ENCODE measurements at places on chromosomes 5 and 9. TPM values are rescaled to one million over a fixed set of nuclear protein-coding genes. Genes with fewer than 3 reads are reported as not detected.

RMRP gene
- total RNA-seq, result 26,785 TPM

GRCh38 chr5:135871268-135871915, 24.2 kb downstream of the IL9 start:
- H3K27ac ChIP-seq, result no peak overlapping the region
- H3K4me3 ChIP-seq, result no peak overlapping the region
- peaks cover 5% of the 10 kb centered on the region for H3K4me1 ChIP-seq
- H3K27me3 ChIP-seq, result no peaks in the 10 kb centered on the region
- no peaks in the 10 kb centered on the region for H3K36me3 ChIP-seq
- no peak for DNase-seq

GRCh38 chr5:107512029-107512428, 158.7 kb downstream of the EFNA5 start:
- H3K4me1 ChIP-seq, result no peaks in the 10 kb centered on the region
- H3K27me3 ChIP-seq, result no peaks in the 10 kb centered on the region
- no peak overlapping the region for H3K4me3 ChIP-seq
- DNase-seq, result no peak
- H3K27ac ChIP-seq, result no peak overlapping the region

- no peak overlapping the region for H3K4me3 ChIP-seq
- H3K27me3 ChIP-seq, result no peaks in the 10 kb centered on the region
- no peak for DNase-seq
- H3K36me3 ChIP-seq, result no peaks in the 10 kb centered on the region
- no peaks in the 10 kb centered on the region for H3K4me1 ChIP-seq
Observed at GRCh38 chr5:62587737-62588136, 9.1 kb downstream of the LRRC70 start.

- H3K4me3 ChIP-seq, result peak overlapping the region; percentile 95
- no peak for DNase-seq
- H3K4me1 ChIP-seq, result peaks cover 36% of the 10 kb centered on the region
Observed at GRCh38 chr5:177302354-177303110, 987 bp downstream of the RAB24 start.

ANKDD1B gene
- total RNA-seq, result 6.3 TPM

- no peak overlapping the region for H3K4me3 ChIP-seq
- H3K36me3 ChIP-seq, result no peaks in the 10 kb centered on the region
- no peak overlapping the region for H3K27ac ChIP-seq
- DNase-seq, result no peak
- H3K27me3 ChIP-seq, result no peaks in the 10 kb centered on the region
Observed at GRCh38 chr5:96930058-96930457, 5.8 kb upstream of the LNPEP start.

SELENOP gene
- 171 TPM for total RNA-seq

DNA sequence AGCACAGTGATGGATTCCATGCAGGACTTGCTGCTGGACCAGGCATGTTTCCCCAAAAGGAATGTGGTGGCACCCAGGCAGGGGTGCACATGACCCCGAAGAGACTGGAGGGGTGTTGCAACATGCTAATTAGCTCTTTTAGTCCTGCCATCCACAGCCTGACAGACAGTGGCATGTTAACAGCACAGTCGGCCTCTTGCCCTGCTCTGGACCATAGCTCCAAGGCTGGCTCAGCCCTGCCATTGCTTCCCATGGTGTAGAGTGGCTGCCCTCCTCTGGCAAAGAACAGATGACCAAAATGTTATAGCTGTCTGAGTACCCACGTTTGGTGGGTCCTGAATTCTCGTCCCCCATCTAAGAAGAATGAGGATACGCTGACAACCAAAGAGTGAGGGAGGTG, 736.4 kb upstream of the PTPRD start:
- no peaks in the 10 kb centered on the region for H3K27me3 ChIP-seq
- no peak overlapping the region for H3K27ac ChIP-seq
- no peaks in the 10 kb centered on the region for H3K4me1 ChIP-seq
- H3K36me3 ChIP-seq, result no peaks in the 10 kb centered on the region
- DNase-seq, result no peak

DNA sequence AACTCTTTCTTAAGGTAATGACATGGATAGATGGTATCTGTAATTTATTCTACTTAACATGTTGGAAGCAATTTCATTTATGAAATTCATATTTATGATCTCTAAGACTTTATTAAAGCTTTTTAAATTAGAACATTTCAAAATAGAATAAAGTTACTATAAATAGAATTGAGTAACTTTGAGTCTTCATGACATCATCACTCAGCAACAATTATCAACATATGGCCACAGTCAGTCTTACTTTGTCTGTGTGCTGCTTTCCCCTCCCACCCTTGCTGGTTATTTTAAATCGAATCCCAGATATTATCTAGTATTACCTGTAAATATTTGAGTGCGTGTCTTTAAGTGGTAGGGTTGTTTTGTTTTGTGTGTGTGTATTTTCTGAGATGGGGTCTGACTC, 65.2 kb downstream of the IPO11 start:
- DNase-seq, result no peak
- H3K27me3 ChIP-seq, result no peaks in the 10 kb centered on the region
- no peaks in the 10 kb centered on the region for H3K36me3 ChIP-seq
- no peak overlapping the region for H3K27ac ChIP-seq
- H3K4me3 ChIP-seq, result no peak overlapping the region

GRCh38 chr5:16913187-16914107, 22.6 kb downstream of the MYO10 start:
- no peaks in the 10 kb centered on the region for H3K27me3 ChIP-seq
- peak; percentile 77 for DNase-seq
- peak overlapping the region; percentile 6 for H3K4me3 ChIP-seq
- no peaks in the 10 kb centered on the region for H3K36me3 ChIP-seq
- peaks cover 3% of the 10 kb centered on the region for H3K4me1 ChIP-seq

ORM1 gene
- total RNA-seq, result not detected

WDR70 gene
- total RNA-seq, result 28.6 TPM

- no peak overlapping the region for H3K4me3 ChIP-seq
- peak; percentile 78 for DNase-seq
- no peaks in the 10 kb centered on the region for H3K27me3 ChIP-seq
- no peaks in the 10 kb centered on the region for H3K4me1 ChIP-seq
- no peak overlapping the region for H3K27ac ChIP-seq
Observed at GRCh38 chr9:110058304-110058953, 149.5 kb downstream of the C9orf152 start.

GRCh38 chr9:10026443-10026984, 586.3 kb downstream of the PTPRD start:
- H3K27ac ChIP-seq, result no peak overlapping the region
- no peaks in the 10 kb centered on the region for H3K4me1 ChIP-seq
- no peaks in the 10 kb centered on the region for H3K36me3 ChIP-seq
- DNase-seq, result no peak
- no peak overlapping the region for H3K4me3 ChIP-seq

- no peaks in the 10 kb centered on the region for H3K4me1 ChIP-seq
- no peaks in the 10 kb centered on the region for H3K27me3 ChIP-seq
- DNase-seq, result no peak
- peak overlapping the region; percentile 52 for H3K27ac ChIP-seq
- H3K36me3 ChIP-seq, result no peaks in the 10 kb centered on the region
Observed at GRCh38 chr5:157547941-157548512, 27.5 kb downstream of the ADAM19 start.

GRCh38 chr9:75891771-75892215, 1.3 kb downstream of the PCSK5 start:
- H3K4me3 ChIP-seq, result peak overlapping the region; percentile 63
- DNase-seq, result peak; percentile 42
- H3K4me1 ChIP-seq, result no peaks in the 10 kb centered on the region
- peak overlapping the region; percentile 84 for H3K27ac ChIP-seq
- H3K36me3 ChIP-seq, result no peaks in the 10 kb centered on the region

DNA sequence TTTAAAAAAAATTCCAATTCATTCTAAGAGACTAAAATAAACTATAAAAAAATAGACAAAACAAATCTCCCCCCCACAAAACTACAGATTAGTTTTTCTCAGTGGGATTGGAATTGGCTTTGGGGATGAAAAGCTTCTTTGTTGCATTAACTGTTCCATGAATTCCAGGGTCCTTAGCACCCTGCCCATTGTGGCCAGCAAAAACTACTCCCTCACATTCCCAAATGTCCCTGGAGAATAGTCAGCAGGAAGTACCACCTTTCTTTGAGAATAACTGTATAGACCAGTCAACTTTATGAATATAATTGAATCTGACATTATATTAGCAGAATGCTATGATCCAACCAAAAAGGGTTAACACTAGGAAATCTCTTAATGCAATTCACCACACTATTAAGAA, 147.9 kb downstream of the LPAR1 start:
- H3K4me3 ChIP-seq, result no peak overlapping the region
- DNase-seq, result no peak
- no peak overlapping the region for H3K27ac ChIP-seq
- no peaks in the 10 kb centered on the region for H3K36me3 ChIP-seq
- no peaks in the 10 kb centered on the region for H3K4me1 ChIP-seq

- no peaks in the 10 kb centered on the region for H3K36me3 ChIP-seq
- no peak overlapping the region for H3K27ac ChIP-seq
- H3K4me3 ChIP-seq, result no peak overlapping the region
- no peaks in the 10 kb centered on the region for H3K4me1 ChIP-seq
Observed at GRCh38 chr9:1267581-1267980, 217.4 kb downstream of the DMRT2 start.

CCL21 gene
- total RNA-seq, result 42.2 TPM

GRCh38 chr9:128245421-128246151, 30.2 kb downstream of the GOLGA2 start:
- H3K36me3 ChIP-seq, result no peaks in the 10 kb centered on the region
- no peak overlapping the region for H3K4me3 ChIP-seq
- H3K27ac ChIP-seq, result no peak overlapping the region
- DNase-seq, result peak; percentile 30

DNA sequence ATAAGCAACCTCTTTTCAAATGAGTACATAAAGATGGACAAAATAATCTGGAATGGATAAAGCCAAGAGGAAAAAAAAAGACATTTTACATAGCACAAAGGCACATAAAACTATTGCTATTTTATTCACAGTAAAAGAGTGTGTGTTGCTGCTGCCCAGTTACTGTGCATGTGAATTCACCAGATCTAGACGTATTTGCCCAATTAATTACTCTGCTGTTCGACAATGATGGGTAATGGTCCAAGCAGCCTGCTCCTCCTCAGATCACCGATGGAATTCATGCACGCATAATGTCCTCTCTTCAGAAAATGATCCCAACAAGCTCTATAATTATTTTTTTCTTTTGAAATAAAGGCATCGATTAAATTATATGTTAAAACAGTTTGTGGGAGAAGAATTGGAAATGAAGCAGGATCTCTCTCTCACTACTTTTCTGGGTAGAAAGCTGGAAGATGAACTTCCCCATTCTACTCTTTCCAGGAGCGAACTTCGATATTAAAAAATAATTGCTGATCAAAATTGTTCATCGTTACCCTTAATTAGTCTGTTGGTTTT, 357.4 kb upstream of the CCNH start:
- no peaks in the 10 kb centered on the region for H3K36me3 ChIP-seq
- no peaks in the 10 kb centered on the region for H3K4me1 ChIP-seq
- no peak for DNase-seq
- H3K27me3 ChIP-seq, result no peaks in the 10 kb centered on the region

GRCh38 chr5:14364576-14365472, 216.8 kb upstream of the OTULINL start:
- peak; percentile 36 for DNase-seq
- H3K36me3 ChIP-seq, result peaks cover 22% of the 10 kb centered on the region
- no peak overlapping the region for H3K4me3 ChIP-seq

DNA sequence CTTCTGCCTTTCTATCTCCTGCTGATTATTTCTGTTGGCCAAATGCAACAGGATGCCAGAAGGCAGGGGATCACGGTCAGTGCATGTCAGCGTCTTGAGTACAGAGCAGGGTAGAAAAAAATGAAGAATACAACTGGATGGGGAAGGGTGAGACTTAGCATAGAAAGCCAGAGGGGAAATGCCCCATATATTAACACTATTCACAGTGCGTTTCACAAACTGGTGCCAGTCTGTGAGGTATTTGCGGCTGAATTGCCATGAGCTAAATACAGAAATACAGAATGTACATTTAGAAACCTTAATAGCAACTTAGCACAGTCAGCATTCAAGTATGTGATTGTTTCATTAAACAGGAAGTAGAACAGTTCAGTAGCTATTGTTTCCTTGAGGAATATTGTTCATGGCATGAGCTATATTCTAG, 31.0 kb upstream of the SLC1A3 start:
- no peaks in the 10 kb centered on the region for H3K36me3 ChIP-seq
- H3K27ac ChIP-seq, result no peak overlapping the region
- H3K4me3 ChIP-seq, result no peak overlapping the region
- no peak for DNase-seq
- no peaks in the 10 kb centered on the region for H3K27me3 ChIP-seq

GABBR2 gene
- total RNA-seq, result 0.05 TPM

DNA sequence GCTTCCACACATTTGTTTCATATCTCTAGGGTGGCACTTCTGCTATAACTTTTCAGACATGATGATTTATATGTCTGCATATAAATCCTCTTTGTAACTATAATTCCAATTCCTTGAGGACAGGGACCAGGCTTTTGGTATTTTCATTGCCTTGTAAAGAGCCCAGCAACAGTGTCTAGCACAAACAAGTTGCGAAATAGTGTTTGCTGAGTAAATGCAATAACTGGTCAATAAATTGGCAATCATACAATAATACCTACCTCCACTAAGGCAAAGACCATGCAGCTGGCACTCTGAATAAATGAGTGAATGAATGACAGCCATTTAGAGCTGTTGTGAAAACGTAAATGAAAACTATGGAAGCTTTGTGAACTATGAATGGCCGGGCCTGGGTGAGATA, 564.0 kb upstream of the ZNF462 start:
- no peak overlapping the region for H3K4me3 ChIP-seq
- no peaks in the 10 kb centered on the region for H3K27me3 ChIP-seq
- H3K36me3 ChIP-seq, result no peaks in the 10 kb centered on the region
- no peak overlapping the region for H3K27ac ChIP-seq

C5orf46 gene
- total RNA-seq, result not detected

PARP8 gene
- total RNA-seq, result 5.4 TPM

TBC1D2 gene
- 20.1 TPM for total RNA-seq

GRCh38 chr5:165055476-165055875, 1550.1 kb downstream of the MAT2B start:
- no peaks in the 10 kb centered on the region for H3K4me1 ChIP-seq
- no peaks in the 10 kb centered on the region for H3K27me3 ChIP-seq
- no peak overlapping the region for H3K27ac ChIP-seq
- H3K36me3 ChIP-seq, result no peaks in the 10 kb centered on the region
- no peak for DNase-seq
- H3K4me3 ChIP-seq, result no peak overlapping the region

GPR150 gene
- 0.27 TPM for total RNA-seq

NSD1 gene
- total RNA-seq, result 53.0 TPM

GRCh38 chr5:149298842-149299404, 27.3 kb downstream of the AFAP1L1 start:
- H3K27me3 ChIP-seq, result no peaks in the 10 kb centered on the region
- DNase-seq, result no peak
- no peak overlapping the region for H3K4me3 ChIP-seq

DNA sequence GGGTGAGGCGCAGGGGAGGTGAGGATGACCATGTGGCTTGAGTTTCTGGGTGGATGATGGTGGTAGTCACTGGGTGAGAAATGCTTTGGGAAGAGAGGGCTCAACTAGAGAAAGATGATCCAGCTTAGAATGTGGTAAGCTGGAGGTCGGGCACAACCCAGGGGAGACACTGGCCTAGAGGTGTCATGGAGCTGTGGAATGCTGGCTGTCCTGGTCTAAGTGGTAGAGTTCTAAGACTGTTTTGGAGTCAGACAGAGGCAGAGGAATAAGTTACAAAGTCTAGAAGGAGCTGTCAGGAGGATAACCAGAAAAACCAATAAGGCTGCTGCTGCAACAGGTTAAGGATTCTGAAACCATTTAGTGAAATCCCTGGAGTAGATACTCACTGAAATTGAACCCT, 19.2 kb upstream of the ACSL6 start:
- no peak overlapping the region for H3K27ac ChIP-seq
- no peak for DNase-seq
- no peaks in the 10 kb centered on the region for H3K36me3 ChIP-seq
- H3K4me3 ChIP-seq, result no peak overlapping the region
- H3K27me3 ChIP-seq, result no peaks in the 10 kb centered on the region
- H3K4me1 ChIP-seq, result no peaks in the 10 kb centered on the region

PRLR gene
- 23.7 TPM for total RNA-seq
